ENCODE measurements at places on chromosomes 6 and 20.

- DNase-seq = no peak
Measured at GRCh38 chr6:169849396-169849795, 98.0 kb downstream of the ERMARD start.

GRCh38 chr6:167094436-167094819 is 28.5 kb upstream of the CCR6 start:
- no peak for DNase-seq

DNA sequence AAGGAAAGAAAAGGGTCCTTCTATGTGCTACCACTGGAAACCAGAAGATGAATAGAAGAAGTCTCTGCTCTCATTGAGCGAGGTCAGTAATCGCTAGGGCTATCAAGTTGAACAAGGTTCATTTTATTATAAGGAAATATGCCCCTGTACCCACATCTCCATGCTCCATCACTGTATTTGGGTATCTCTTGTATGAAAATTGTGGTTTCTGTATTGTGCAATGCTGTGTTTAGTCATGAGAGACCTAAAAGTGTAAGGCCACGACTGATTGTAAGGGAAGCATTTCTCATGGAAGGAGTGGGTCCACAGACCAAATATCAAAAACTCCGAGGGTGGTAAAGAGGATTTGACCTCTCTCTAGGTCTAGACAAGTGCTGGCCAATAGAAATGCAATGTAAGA is 3.6 kb upstream of the HS3ST5 start:
- no peak for DNase-seq

DNA sequence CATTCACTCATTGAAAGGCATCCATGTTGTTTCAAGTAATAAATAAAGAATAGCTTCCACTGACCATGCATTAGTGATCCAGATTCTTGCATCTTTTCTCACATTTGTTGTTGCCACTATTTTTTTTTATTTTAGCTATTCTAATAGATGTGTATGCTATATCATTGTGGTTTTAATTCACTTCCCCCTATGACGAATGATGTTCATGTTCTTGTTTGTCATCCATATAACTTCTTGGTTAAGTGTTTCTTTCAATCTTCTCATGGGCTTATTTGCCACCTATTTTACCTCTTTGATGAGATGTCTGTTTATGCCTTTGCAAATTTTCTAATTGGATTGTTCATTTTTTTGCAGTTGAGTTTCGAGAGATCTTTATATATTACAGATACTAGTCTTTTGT is 681.2 kb downstream of the HDGFL1 start:
- no peak for DNase-seq

DNA sequence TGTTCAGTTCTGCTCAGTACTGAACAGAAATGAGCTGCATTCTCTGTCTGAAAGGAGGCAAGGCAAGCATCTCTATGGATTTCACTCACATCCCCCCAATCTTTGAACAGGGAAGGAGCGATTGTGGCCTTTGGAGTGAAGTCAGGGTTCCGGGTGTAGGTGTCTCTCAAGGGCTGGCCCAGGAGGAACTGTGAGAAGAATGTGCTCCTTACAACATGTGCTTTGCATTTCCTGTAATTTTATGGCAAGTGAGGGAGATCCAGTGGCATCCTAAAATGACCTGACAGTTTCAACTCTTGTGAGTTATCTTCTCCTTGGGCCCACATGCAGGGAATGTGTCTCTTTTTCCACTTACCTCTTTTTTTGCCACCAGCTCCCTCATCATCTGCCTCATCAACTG is 63.0 kb upstream of the RIN2 start:
- DNase-seq = no peak

GRCh38 chr6:27980111-27980510 is 23.1 kb downstream of the OR2B6 start:
- DNase-seq = no peak

DNA sequence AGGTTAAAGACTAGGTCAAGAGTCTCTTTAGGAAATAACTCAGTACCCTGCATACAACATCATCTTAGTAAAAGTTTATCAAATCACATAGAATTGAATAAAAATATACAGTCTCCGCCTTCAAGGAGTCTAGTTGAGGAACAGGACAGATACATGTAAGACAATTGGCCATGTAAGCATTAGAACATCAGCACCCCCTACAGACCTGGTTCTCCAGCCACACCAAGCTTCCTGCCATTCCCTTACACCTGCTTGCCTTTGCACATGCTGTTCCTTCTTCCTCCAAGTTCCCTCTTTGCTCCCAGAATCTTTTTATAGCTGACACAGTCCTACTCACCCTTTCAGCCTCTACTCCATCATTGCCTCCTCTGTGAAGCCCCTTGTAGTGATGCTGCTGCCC is 187.8 kb upstream of the LRFN2 start:
- DNase-seq = no peak

DNA sequence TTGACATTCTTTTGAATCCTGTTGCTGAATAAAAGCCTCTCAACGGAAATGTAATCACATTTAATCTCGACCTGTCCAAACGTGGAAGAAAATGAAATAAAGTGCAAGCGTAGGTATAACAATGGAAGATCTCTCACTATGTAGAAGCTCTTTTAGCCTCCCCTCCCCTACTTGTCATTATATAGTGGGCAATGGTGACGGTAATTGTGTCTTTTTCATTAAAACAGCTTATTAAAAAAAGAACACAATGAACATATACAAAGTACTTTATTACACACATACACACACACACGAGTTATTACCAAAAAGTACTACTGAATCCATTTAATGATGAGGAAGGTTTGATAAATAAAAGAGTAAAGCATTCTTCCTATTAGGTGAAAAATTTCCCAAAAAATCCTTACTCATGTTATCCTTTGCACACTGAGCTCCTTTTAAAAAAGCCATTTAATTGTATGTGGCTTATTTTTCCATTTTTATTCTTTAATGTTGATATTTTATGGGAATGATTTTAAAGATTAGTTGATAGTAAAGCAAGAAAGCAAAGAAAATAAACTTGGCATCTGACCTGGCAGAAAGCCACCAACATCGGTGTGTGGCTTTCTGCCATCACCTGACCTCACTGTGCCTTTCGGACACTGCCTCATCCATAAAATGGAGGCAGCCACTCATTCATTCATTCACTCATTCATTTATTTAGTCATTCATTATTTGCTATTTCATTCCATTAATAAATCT is 493 bp upstream of the SGK1 start:
- no peak for DNase-seq

DNA sequence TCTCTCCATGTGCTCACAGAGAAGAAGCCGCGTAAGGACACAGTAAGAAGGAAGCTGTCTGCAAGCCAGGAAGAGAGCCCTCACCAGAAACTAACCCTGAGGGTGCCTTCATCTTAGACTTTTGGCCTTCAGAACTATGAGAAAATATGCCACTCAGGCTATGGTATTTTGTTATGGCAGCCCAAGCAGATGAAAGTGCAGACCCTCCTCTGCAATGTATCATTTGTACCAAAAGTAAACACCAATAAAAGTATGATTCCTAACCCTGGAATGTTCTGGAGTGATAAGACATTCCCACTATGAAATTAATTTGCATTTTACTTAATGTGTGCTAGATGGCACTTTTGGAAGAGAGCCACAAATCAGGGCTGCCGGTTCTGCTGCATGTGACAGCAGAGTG is 594.3 kb downstream of the UTRN start:
- no peak for DNase-seq

DNA sequence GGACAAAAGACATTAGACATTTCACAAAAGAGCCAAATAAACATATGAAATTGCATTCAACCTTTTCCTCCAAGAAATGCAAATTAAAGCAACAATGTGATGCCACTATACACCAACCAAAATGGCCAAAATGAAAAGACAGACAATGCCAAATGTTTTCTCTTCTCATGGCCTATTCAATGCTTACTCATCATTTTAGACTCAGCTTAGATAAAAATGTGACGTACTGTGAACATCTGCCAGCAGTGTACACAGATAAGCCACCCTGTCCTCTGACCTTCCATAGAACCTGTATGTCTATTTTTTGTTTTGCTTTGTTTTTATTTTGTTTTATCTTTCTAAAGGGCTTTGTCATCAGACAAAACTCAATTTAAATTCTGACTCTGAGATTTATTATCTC is 385.2 kb downstream of the FRK start:
- no peak for DNase-seq

GRCh38 chr20:41148942-41149341 is 11.6 kb downstream of the PLCG1 start:
- DNase-seq = no peak

DNA sequence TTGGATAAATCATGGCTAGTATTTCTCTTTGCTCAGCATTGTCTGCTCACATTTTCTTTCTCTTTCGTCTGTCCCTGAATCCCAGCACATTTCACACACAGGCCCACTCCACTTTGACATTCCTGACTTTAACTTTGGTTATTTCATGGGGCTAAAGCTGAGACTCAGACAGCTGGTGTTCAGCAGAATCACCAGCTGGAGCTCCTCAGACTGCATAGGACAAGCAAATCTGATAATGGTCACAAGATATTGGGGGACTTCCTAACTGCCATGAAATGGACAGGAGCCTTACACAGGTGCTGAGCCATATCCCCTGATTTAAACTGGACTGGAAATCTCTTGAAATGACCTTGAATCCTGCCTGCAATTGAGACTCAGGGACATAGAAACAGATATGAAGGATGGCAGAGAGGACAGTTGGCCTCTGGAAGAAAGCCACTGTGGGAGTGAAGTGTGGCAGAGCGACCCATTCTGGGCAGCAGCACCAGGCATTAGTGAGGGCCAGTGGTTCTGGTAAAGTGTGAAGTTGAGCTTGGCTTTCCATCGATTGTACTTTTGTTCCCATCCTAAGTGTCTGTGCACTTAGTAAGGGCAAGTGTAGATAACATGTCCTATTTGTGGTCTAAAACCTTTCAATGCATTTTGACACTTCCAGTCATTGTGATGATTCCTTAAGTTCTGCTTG is 10.0 kb upstream of the IFNGR1 start:
- DNase-seq = no peak

DNA sequence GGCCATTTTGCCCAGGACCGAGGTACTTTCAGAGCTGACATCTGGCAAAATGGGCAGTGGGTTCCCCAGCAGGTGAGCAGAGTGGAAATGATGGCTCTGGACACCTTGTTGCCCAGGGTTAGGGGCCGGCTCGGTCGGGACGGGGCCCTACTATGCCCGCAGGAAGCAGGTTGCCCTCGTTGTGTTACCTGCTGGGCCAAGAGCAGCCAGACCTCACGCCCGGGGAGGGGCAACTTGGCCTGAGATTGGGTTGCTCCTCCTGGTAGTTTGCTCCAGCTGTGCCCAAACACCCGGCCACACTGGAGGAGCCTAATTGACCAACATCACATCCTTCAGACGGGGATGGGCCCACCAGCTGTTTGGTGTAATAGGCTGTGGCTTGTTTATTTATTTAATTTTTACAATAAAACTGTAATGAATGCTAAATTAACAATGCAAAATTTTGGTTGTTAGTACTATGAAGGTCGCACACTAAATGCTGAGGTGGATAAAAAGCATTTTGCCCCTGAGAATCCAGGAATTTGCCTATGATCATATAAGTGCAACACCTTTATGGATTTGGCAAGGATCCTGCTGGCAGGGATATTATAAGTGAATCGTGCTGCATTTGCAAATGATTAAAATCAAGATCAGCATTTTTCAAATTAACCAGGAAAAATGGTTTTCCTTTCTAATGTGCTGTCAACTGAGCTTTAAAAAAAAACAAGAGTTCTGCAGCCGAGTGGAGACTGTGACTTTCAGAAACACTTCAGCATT is 26.6 kb upstream of the PCMTD2 start:
- DNase-seq = no peak

- no peak for DNase-seq
Measured at GRCh38 chr6:25375125-25375524, 96.0 kb downstream of the CARMIL1 start.

GRCh38 chr6:56222499-56222898 is 24.9 kb downstream of the COL21A1 start:
- DNase-seq = no peak

DNA sequence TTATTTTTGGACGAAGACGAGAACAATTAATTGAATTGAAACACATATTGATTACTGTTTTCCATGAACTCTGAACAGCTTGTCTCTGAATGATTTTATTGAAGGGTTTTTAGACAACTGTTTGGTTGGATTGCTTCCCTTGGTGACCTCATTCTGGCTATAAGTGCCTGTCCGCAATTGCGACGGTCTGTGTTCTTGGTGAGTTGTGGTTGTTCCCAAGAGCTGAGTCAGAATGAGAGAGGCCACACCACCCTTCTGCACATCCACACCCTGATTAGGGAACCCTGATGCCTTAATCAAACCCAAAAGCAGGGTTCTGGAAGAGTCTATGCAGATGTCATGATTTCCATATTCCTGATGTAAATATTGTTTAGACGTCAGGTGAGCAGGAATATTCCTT is 747.0 kb downstream of the PTPRT start:
- DNase-seq = no peak

- no peak for DNase-seq
Measured at GRCh38 chr6:143811501-143812157, 31.5 kb upstream of the LTV1 start.

GRCh38 chr20:54263116-54263690 is 55.3 kb downstream of the PFDN4 start:
- DNase-seq = no peak

DNA sequence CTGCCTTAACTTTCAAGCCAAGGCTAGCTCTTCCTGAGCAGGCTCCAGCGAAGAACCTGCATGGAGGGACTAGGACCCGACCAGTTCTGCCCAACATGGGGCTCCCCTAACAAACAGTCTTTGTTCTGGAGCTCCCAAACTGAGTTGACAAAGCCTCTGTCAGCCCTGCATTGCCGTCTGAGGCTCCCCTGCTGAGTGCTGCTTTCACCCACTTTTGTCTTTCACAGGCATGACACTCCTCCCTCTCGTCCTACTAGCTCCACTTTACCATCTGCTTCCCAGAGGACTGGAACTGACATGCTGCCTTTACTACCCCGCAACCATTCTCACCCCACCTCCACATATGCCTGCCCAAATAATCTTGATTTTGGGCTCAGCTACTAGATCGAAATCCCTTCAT is 45.1 kb upstream of the B4GALT5 start:
- DNase-seq = no peak

GRCh38 chr6:33634946-33635345 is 13.8 kb downstream of the ITPR3 start:
- DNase-seq = no peak

- DNase-seq = no peak
Measured at GRCh38 chr6:55198715-55199114, 24.4 kb downstream of the HCRTR2 start.
